T follicular helper cell (primary cell): ENCODE measurements at places on chromosomes 12 and 14.

- DNase-seq: no peak
Observed at GRCh38 chr12:108745641-108746040, 14.3 kb upstream of the CORO1C start.

- no peak for DNase-seq
Observed at GRCh38 chr12:125651625-125652024, 586.4 kb downstream of the AACS start.

- no peak for DNase-seq
Observed at GRCh38 chr14:53190938-53191337, 37.8 kb upstream of the DDHD1 start.

DNA sequence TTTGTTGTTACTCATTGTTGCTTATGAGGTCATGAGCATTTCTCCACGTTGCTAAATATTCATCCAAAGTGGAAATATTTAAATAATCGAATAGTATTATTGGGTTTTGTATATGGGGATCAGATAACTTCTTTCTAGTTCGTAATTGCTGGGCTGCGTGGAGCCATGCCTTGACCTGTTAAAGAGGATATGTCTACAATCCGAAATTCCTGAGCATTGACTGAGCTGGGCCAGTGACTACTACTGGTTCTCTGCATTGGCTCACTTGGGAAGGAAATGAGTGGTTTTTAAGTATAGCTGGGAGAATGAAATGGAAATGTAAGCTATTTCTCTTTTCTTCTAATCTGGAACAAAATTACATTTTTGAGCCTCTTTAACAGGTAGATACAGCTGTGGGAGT lies 163.2 kb downstream of the RPL10L start:
- no peak for DNase-seq

- no peak for DNase-seq
Observed at GRCh38 chr14:103436533-103436932, 51.3 kb downstream of the MARK3 start.

GRCh38 chr14:105430042-105430441 lies 10.4 kb downstream of the MTA1 start:
- DNase-seq: no peak

GRCh38 chr14:52692248-52692962 lies 3.0 kb downstream of the ERO1A start:
- DNase-seq: no peak

DNA sequence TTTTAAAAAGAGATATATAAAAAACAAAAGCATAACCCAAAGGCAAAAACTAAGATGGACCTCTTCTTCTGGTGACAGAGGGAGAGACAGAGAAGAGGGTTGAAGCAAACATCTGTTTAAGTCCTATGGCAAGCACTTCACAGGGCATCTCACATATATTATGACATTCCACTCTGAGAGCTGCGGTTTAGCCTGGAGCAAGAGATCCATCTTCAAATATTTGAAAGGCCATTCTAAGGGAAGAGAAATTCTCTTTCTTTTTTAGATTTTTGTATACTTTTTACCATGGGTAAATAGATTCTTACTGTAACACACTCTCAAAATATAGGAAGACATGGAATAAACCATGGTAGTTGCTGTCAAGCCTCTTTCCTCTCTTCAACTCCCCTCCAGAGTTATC lies 204.1 kb downstream of the GXYLT1 start:
- DNase-seq: no peak

GRCh38 chr12:16515666-16516065 lies 90.3 kb downstream of the LMO3 start:
- no peak for DNase-seq

- no peak for DNase-seq
Observed at GRCh38 chr14:35341751-35342488, 49.7 kb downstream of the PSMA6 start.

DNA sequence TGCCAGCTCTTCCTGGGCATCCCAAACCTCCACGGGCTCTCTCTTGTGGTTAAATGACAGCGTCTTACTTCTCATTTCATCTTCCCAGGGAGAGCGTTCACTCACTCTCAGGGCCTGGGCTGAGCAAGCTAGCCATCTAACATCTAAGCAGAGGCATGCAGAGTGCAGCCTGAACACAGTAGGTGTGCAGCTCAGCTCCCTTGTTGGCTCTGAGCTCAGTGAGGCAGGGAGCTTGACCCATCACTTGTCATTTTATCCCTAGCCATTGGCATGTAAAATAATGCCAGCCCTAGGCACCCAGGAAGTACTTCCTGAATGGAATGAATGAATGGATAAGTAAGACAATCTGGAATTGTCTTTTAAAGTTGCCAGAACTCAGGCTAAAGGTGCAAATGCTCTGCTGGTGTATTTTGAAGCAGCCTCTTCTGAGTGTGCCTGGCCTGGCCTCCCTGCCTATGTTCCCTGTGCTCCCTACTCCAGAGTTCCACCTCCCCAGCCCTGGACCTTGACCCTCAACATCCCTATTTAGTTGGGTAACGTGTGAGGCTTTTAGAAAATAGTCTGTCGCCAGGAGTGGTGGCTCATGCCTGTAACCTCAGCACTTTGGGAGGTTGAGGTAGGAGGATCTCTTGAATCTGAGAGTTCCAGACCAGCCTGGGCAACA lies 9.5 kb upstream of the MEG3 start:
- no peak for DNase-seq

DNA sequence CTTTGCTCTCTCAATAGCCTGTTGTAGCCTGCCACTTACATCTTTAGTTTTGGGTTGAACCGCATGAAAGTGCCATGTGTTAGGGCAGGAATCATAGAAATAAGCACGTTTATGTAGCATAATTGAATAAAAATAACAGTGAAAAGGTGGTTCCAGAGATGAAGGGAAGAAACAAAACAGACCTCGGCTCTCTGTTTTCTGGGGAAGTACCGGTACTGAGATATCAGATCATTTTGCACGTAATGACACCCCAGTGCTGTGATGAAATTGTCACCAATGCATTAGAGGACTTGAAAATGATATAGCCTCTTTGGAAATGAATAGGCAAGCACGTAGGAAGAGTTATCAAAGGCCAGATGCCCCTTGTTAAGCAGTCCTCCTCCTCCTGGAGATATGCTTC lies 42.5 kb upstream of the DLK1 start:
- no peak for DNase-seq

- no peak for DNase-seq
Observed at GRCh38 chr12:1297206-1297605, 297.2 kb downstream of the FBXL14 start.

DNA sequence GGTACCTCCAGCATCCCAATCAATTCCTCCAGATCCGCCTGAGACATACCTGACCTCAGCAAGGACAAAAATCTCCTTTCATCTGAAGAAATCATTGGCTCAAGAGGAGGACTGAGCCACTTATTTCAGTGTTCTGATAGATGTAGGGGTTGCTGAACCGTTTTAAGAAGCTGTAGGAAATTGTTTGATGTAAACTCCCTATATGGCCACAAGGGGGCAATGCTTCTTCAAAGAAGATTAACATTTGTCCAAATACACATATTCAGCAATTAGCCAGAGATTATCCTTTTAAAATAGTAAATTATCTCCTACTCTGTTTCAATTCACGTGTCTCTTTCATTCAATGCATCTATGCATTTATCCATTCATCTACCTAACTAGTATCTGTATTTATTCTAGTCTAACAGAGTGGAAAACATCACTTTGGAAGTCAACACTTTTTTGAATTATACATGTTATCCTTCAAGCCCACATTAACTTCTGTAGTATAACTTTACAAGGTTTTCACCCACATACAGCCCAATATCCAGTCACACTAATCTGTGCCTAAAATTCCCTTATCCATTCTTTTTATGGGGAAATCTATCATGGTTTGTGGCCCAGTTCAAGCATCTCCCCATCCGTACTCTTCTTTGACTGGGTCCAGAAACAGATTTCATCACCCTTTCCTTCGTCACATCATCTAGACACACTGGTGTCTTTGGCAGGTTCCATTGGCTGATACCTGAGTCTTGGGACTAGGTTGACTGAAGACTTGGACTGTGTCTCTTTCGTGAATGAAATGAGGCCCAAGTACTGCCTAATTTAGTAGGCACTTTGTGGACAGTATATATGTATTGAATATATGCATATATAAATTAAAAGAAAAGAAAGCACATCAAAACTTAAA lies 411.0 kb upstream of the OR4E1 start:
- DNase-seq: no peak

DNA sequence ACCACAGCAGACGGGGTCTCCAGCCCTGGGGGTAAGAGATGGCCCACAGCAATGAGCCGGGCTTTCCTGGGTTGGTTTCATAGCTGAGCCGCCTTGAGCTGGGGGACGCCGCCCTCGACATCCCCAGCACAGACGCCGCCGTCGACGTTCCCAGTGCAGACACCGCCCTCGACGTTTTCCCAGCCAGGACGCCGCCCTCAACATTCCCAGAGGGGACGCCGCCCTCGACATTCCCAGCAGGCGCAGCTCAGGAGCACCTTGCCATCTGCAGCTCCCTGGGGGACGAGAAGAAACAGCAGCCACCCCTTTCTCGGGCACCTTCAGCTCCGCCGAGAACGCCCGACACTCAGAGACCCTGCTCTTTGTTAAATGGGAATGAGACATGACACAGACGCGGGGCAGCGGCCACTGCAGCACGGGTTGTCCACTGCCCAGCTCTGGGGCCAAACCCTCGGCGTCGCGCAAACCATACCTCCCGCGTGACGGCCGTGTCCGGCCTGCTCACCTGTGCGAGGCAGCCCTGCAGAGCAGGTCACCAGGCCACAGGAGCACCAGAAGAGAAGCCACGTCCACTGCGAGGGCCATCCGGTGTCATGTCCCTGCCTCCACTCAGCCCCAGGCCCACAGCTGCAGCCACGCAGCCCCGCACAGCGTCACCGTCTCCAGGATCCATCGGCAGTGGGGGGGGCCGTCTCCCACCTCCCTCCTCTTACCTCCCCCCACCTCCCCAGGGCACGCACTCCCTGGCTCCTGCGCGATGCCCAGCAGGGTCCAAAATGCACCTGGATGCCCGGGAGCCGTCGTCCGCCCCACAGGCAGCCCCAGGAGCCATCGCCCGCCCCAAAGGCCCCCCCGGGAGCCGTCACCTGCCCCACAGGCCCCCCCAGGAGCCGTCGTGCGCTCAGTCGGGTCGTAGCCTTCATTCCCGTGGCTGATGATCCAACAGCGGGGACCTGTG lies 77.4 kb upstream of the GALNT9 start:
- no peak for DNase-seq

- DNase-seq: no peak
Observed at GRCh38 chr12:39224971-39225370, 217.9 kb downstream of the KIF21A start.

DNA sequence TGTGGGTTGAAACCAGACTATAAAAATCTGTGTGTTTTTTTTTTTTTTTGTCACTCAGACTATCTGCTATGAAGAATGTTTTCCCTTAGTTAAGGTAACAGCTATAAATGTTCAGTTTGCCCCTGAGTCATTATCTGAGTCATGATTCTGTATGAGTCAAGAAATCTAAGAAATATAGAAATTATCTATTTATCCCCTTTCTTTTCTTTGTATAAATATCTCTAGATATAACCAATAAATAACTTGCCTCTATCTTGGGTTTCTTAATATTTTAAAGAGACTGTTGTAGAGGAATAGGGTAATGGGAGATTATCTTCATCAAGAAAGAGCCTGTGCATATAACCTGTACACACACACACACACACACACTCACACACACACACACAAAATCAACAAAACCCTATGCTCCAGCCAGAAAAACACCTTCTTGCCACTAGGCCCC lies 161.7 kb upstream of the EEA1 start:
- DNase-seq: no peak

DNA sequence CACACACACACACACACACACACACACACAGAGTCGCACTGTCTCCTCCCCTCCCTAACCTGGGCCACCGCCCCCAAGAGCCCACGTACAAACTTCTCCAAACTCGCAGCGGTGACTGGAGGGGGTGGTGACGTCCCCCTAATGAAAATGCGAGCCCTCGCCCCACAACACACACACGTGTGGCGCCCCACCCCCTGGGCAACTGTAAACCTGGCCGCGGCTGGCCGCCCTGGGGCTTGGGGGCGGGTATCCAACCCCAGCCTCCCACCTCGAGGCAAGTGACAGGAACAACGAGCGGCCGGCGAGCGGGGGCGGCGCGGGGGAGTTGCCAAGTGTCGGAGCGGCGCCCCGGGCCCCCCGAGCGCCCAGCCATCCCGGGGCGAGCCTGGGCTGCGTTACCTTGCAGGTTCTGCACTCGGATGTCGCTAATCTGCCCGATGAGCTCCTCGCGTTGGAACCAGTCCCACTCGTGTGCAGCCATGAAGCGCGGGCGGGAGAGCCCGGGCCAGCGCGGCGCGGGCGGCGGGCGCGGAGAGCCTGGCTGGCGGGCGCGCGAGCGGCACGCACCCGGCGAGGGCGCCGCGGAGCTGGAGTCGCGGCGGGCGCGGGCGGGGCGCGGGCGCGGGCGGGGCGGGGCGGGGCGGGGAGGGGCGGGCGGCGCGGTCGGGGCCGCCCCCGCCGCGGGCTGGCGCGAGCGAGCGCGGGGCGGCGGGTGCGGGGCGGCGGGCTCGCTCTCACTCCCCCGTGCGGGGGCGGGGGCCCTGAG lies at the start of gene CLMN:
TSS of gene CLMN (minus strand) at position 597 of the 766 bp plus-strand sequence. CDS start at position 481, 116 bp downstream.
- DNase-seq: peak; percentile 5

DNA sequence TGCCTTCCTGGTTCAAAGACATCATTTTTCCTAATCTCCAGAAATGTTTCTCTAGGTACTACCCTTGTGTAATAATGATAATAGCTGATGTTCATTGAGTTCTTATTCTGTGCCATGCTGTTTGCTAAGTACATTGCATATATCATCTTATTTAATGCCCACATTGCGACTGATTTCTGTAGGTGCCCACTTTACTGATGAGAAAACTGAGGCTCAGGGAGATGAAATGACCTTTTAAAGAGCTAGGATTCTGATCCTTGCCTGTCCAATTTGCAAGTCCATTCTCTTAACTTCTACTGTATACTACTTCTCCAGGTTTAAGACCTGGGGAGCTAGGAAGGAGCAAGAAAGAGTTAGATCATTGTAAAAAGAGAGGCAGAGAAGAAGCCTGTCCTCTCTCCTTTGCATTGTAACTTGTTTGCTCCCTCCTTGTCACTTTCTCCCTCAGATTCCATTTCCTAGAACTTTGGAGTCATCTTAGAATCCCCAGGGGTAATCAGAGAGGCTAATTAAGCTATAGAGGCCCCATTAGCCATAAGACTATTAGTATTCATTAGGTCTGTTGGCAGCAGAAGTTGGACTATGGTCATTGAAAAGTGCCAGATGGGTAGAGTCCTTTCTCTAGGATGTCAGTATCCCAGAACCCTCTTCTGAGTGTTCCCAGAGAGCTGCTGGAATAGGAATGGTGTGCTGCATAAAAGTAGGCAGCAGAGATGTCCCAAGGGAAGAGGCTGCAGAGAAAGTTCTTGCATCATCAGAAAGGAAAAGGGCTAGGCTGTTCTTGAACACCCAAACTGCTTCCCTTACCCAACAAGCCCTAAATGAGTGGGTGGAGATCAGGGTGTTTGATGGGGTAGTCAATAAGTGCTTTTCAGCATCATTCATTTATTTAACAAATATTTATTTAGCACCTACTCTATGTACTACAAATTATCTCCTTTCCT lies 3.1 kb downstream of the DGKA start:
- no peak for DNase-seq

GRCh38 chr12:39341179-39341578 lies 101.7 kb downstream of the KIF21A start:
- no peak for DNase-seq

- DNase-seq: no peak
Observed at GRCh38 chr14:55188686-55189295, 2.6 kb downstream of the DLGAP5 start.

GRCh38 chr12:15904378-15904920 lies 6.7 kb upstream of the DERA start:
- no peak for DNase-seq
